Ascending aorta (tissue), 2 donors: ENCODE measurements at places on chromosomes 4 and X. TPM values are rescaled to one million over a fixed set of nuclear protein-coding genes. Genes with fewer than 3 reads are reported as not detected.

- no peaks in the 10 kb centered on the region for H3K27me3 ChIP-seq
- H3K36me3 ChIP-seq = no peaks in the 10 kb centered on the region
- H3K4me3 ChIP-seq = no peak overlapping the region
- no peaks in the 10 kb centered on the region for H3K4me1 ChIP-seq
These were observed 277.6 kb downstream of the SPANXN1 start for GRCh38 chrX:145524931-145525330.

DNA sequence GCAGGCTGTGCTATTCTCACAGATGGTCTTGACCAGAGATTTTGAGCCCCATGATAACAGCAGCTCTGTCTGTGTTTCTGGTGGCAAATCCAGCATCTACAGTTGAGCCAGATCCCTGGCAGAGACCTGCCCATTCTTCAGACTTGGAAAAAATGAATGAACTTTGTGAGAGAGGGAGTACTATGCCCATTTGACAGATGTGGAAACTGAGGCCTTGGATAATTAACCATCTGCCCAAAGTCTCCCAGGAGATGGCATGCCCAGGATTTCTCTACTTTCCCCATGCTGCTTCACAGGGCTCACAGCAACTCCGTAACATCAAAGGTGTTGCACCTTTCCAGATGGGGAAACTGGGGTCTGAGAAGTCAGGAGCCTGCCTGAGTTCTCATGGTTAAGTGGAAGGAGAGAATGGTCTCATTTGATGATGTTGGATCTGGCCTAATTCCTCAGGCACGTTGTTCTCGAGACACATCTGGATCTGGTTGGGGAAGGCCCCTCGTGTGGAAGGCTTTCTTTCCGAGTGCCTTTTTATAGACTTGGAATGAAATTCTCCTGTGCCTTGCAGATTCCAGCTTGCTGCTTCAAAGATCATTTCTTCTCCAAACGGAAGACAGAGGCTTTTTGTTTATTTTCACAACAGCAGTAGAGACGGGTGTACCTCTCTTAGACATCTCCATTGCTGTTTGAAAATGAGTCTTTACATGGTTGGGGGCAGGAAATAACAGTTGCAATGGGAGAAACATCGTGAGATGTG lies 73.3 kb upstream of the STX18 start:
- H3K4me3 ChIP-seq = no peak overlapping the region
- no peak for DNase-seq

- no peaks in the 10 kb centered on the region for H3K4me1 ChIP-seq
- H3K27ac ChIP-seq = no peak overlapping the region
- DNase-seq = no peak
- no peak overlapping the region for H3K4me3 ChIP-seq
These were observed 114.4 kb upstream of the NOCT start for GRCh38 chr4:138901177-138901576.

- no peaks in the 10 kb centered on the region for H3K4me1 ChIP-seq
- no peak for DNase-seq
- H3K4me3 ChIP-seq = no peak overlapping the region
These were observed 26.8 kb upstream of the FGF5 start for GRCh38 chr4:80239480-80240150.

DNA sequence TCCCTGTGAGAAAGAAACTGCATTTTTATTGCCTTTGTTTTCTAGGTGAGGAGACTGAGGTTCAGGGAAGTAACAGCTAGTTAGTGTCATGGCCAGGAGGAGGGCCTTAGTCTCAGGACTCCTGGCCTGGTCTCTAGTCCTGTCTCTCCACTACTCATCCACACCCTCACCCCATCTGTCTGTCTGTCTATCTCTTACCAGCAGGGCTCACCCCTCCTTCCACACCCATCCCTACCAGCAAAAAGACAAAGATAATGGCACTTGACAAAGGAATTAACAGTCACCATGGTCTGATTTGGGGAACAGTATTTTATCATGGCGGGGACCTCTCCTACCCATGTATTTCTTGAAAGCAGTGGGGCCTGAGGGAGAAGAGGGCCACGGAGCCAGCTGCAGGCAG lies 125.8 kb downstream of the REPS2 start:
- no peak overlapping the region for H3K4me3 ChIP-seq
- no peaks in the 10 kb centered on the region for H3K4me1 ChIP-seq
- no peaks in the 10 kb centered on the region for H3K36me3 ChIP-seq
- no peak overlapping the region for H3K27ac ChIP-seq
- H3K27me3 ChIP-seq = no peaks in the 10 kb centered on the region
- DNase-seq = no peak

DNA sequence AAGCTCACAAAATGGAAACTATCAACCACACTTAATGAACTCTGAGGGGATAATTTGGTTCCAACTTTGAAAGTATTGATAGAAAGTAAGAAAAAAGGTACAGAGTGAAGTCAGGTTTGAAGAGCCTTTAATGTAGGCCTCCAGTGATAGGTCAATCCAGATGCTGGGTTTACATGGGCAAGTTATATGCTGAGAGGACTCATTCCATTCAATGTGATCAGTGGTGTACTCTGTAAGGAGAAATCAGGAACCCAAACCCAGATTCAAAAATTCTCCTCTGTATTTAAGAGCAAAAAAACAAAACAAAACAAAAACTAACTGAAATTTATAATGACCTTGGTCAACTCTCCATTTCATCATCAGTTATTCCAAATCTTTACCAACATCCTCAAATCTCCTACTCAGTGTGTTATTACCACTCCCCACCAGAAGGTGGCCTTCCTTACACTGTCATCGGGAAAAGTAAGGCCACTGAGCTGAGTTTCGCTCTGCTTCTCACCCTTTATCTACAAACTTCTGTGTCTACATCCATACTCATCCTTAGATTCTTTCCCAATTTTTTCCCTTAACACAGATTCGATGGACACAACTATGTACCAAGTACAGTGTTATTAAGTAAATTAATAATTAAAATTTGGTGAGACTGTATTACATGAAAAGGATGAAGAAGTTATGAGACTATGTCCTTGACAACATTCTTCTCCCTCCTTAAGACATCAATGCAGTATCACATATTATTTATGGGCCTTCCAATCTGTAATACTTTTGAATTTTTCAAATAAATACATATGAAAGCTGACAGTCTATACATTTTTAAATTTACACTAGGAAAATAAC lies 88.3 kb downstream of the ZAR1 start:
- H3K36me3 ChIP-seq = peaks cover 51% of the 10 kb centered on the region
- no peaks in the 10 kb centered on the region for H3K27me3 ChIP-seq

DNA sequence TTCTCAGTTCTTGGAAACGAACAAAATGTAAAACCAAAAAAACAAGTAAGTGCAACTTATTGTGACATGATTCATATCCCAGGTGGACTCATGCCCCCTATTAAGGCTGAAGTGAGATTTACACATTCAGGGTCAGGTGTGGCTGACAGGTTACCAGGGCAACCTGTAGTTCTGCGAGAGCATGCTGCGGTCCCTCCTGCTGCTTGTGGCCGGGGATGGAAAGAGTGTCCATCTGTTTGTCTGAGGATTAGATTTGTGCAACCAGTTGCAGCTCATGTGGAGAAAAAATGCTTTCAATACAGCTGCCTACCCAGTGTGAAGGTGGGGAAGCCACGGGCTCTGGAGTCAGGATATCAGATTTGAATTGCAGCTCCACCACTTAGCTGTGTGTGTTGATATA lies 78.8 kb downstream of the FAM184B start:
- no peaks in the 10 kb centered on the region for H3K36me3 ChIP-seq
- no peak overlapping the region for H3K4me3 ChIP-seq
- no peak overlapping the region for H3K27ac ChIP-seq
- no peak for DNase-seq

GRCh38 chr4:77651820-77652219 lies 46.2 kb downstream of the CXCL13 start:
- H3K27ac ChIP-seq = no peak overlapping the region
- H3K27me3 ChIP-seq = no peaks in the 10 kb centered on the region
- no peaks in the 10 kb centered on the region for H3K36me3 ChIP-seq
- no peaks in the 10 kb centered on the region for H3K4me1 ChIP-seq
- DNase-seq = no peak
- no peak overlapping the region for H3K4me3 ChIP-seq

GRCh38 chr4:5933116-5933515 lies 40.2 kb upstream of the CRMP1 start:
- H3K4me1 ChIP-seq = no peaks in the 10 kb centered on the region
- H3K27ac ChIP-seq = no peak overlapping the region
- DNase-seq = no peak
- no peak overlapping the region for H3K4me3 ChIP-seq
- no peaks in the 10 kb centered on the region for H3K27me3 ChIP-seq

- no peak for DNase-seq
- no peaks in the 10 kb centered on the region for H3K36me3 ChIP-seq
- no peak overlapping the region for H3K27ac ChIP-seq
- no peaks in the 10 kb centered on the region for H3K27me3 ChIP-seq
- no peak overlapping the region for H3K4me3 ChIP-seq
These were observed 10.2 kb upstream of the KCNE5 start for GRCh38 chrX:109635146-109635545.

DNA sequence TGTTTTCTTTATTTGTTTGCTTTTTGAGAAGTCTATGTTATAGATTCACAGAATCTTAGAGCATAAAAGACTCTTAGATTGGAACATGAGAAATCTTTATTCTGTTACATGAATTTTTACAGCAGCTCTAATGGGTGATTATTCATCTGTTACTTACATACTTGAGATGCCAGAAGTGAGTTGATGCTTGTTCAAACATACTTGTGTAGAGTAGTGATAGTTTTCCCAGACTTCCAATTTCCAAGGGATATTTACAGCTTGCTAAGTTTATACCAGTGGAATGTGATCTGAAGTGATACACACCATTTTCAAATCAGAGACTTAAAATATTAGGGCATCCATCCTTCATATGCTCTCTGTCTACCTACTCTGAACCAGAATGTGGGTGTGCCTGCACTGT lies 252.9 kb upstream of the SMIM31 start:
- H3K4me1 ChIP-seq = no peaks in the 10 kb centered on the region
- H3K27me3 ChIP-seq = no peaks in the 10 kb centered on the region
- H3K36me3 ChIP-seq = no peaks in the 10 kb centered on the region
- no peak overlapping the region for H3K4me3 ChIP-seq
- no peak for DNase-seq
- H3K27ac ChIP-seq = no peak overlapping the region

GRCh38 chr4:55965585-55965984 lies 16.8 kb downstream of the CEP135 start:
- no peaks in the 10 kb centered on the region for H3K36me3 ChIP-seq
- no peaks in the 10 kb centered on the region for H3K4me1 ChIP-seq
- no peak overlapping the region for H3K4me3 ChIP-seq
- no peaks in the 10 kb centered on the region for H3K27me3 ChIP-seq
- no peak overlapping the region for H3K27ac ChIP-seq

DNA sequence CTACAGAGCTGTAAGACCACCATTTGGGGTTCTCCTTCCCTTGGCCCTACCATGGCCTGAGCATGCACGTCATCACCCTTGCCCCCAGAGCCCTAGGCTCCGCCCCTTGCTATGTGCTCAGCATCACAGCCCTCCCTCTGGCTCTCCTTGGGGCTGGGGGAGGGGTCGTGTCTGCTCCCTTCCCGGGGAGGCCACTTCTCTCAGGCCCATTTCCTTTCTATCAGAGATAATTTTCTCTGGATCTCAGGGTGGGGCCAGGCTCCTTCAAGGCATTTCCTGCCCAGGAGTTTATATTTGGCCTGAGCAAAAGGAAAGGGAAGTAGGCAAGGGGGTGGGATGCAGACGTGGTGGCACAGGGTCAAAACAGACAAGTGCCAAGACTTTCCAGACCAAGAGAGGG lies 55.9 kb downstream of the STARD8 start:
- no peaks in the 10 kb centered on the region for H3K4me1 ChIP-seq
- H3K4me3 ChIP-seq = no peak overlapping the region
- H3K27ac ChIP-seq = no peak overlapping the region
- H3K27me3 ChIP-seq = no peaks in the 10 kb centered on the region
- H3K36me3 ChIP-seq = no peaks in the 10 kb centered on the region

DNA sequence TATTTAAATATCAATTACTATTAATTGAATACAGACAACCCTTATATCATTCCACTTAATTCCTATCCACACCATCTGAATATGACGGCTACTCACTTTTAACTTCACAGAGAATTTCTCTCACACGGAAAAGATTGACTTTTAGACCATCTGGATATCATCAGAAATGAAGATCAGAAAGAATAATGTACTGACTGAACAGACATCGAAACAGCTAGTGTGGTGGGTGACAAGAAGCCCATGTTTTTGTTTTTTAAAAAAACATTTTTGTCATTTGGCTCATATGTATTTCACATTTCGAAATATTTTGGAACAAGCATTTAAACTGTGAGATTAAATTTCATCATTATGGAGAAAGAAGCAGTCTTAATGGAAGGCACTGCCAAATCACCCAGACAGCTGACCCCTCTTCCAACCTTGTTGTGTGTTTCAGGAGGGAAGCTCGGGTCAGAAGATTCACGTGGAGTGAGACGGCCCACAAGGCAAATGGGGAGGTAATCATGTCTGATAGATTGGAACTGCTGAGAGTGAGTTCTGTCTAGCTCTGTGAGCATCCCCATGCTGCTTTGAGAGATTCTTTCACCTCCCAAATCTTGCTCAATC lies 204.2 kb upstream of the RASGEF1B start:
- H3K4me3 ChIP-seq = no peak overlapping the region
- H3K27ac ChIP-seq = no peak overlapping the region
- H3K27me3 ChIP-seq = no peaks in the 10 kb centered on the region
- no peaks in the 10 kb centered on the region for H3K36me3 ChIP-seq
- H3K4me1 ChIP-seq = no peaks in the 10 kb centered on the region
- DNase-seq = no peak

PHEX gene
- total RNA-seq = 0.96 TPM

CFI gene
- 17.8 TPM for total RNA-seq

GABRG1 gene
- total RNA-seq = under 0.01 TPM

MAGEA1 gene
- not detected for total RNA-seq

EDNRA gene
- 31.4 TPM for total RNA-seq
